Left forelimb (tissue), 1 donor: ENCODE measurements at places on chromosomes 1 and 21.
A peak's percentile ranks its signal among the peaks of the same experiment; 100 is the strongest.

DNA sequence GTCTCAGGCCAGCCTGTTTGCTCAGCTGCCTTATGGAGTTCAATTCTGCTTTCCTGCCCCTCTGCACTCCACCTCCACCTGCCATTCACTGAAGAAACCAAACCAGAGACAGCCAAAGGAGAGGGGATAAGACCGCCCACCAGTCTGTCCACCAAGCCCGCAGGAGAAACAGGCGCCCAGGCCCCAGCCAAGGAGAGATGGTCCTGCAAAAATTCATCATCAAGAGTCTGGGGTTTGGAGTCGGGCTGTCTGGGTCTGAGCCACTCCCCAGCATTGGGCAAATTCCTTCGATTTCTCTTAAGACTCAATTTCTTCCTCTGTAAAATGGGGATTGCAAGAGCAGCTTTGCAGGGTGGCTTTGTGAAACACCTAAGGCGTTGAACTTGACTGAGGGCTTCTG, 121.4 kb upstream of the RUNX3 start:
- DNase-seq, result no peak

GRCh38 chr1:196701144-196701543, 49.3 kb downstream of the CFH start:
- DNase-seq, result no peak

DNA sequence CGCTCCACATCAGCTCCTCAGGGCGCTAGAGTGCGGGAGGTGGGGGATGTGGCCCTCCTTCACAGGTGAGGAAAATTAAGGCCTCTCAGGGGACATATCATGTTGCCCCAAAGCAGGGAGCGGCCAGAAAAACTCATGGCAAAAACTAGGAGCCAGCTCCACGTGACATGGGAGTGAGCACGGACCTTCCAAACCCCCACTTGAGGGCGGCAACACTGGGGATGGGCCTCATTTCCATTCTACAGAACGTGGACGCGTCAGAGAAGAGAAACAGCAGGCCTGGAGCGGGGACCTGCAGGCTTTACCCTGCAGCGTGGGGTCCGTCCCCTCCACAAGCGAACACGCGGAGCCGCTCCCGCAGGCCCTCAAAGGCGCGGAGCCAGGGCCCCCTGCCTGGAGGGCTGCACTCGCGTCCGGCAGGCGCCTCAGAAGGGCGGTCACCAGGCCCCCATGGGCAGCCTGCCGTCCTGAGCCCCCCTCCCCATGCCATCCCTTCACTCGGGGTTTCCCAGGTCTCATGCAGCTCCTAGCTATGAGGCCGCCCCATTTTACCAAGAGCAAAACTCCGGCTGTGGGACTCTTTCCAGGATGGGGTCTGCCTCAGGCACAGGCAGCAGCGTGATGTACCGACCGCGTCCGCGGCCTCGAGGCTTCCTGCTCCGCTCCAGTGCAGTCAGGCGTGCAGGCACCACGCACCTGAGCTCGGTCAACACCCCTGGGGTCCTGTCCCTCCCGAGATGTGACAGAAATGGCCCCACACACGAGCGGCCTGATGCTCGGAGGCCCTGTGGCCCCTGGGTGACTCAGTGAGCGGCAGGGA, 5.5 kb downstream of the CFAP410 start:
- no peak for DNase-seq

- no peak for DNase-seq
Measured at GRCh38 chr21:15023776-15024175, 41.0 kb downstream of the NRIP1 start.

DNA sequence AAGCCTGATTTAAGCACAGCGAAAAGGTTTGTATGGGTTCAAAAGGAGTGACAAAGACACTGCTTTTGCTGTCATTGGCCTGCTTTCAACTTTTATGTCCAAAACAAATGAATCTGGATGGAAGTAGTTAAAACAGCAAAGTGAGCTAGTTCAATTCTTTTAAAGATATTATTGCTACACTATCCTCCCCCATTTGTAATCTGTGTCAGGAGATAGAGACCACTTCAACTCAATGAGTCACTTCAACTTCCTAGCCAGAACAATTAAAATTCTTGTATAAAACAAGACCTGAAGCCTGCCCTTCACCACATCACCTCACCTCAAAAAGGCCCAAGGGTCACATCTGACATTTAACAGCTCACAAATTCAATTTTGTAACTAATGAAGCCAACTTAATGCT, 364.1 kb upstream of the LYPLAL1 start:
- DNase-seq, result no peak

- DNase-seq, result no peak
Measured at GRCh38 chr1:200634261-200635122, 13.9 kb upstream of the KIF14 start.

- no peak for DNase-seq
Measured at GRCh38 chr1:78424720-78425119, 66.1 kb upstream of the PTGFR start.

DNA sequence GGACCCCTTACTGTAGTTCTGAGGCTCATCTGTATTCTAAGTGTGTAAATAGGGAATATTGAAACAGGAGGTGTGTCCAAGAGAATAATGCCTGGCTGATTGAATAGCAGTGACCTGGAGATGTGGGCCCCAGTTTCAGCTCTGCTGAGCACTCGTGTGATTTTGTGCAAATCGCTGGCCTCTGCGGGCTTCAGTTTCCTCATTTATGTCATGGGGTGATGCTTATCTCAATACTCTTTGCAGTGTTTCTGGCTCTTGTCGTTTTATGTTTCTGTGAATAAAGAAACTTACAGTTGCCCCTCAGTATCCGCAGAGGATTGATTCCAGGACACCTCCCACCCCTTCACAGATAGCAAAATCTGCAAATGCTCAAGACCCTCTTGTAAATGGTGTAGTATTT, 5.0 kb downstream of the COG2 start:
- no peak for DNase-seq

DNA sequence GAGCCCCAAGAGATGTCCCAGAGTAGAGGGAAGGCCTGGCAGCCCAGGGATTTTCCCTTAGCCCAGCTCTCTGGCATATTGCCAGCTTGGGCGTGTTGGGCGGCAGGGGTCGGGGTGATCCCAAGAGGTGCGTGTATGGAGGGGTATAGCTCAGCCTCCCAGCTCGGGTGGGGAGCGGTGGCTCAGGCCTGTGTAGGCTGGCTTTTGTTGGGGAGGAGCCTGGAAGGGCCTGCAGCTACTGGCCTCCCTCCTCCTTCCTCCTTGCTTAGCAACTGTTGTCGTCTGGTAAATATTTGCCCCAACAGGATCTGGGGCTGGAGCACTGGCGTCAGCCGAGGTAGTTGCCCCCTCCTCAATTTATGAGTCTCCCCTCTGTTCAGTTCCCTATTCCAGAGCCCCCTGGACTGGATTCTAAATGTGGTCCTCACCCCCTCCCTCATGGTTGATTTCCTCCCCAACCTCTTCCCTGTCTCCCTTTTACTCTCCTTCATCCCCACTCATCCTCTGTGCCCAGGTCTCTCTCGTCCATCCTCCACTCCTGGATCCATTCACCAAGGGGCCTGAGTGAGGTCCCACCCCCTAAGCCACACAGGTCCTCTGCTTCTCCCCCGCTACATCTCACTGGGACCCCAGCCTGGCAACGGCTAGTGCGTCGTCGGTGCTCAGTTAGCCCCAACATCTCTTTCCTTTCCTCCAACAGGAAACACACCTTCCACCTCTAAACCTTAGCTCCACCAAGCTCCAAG, 10.3 kb upstream of the LMNA start:
- peak; percentile 87 for DNase-seq

GRCh38 chr1:204902671-204903070, 32.0 kb downstream of the NFASC start:
- no peak for DNase-seq

GRCh38 chr1:44408212-44408582, 3.1 kb downstream of the RNF220 start:
- no peak for DNase-seq

GRCh38 chr21:36783612-36784374, 84.9 kb downstream of the SIM2 start:
- no peak for DNase-seq

GRCh38 chr1:226310245-226310540, 1.2 kb upstream of the LIN9 start:
- no peak for DNase-seq

- DNase-seq, result no peak
Measured at GRCh38 chr1:6959491-6959890, 174.2 kb downstream of the CAMTA1 start.

DNA sequence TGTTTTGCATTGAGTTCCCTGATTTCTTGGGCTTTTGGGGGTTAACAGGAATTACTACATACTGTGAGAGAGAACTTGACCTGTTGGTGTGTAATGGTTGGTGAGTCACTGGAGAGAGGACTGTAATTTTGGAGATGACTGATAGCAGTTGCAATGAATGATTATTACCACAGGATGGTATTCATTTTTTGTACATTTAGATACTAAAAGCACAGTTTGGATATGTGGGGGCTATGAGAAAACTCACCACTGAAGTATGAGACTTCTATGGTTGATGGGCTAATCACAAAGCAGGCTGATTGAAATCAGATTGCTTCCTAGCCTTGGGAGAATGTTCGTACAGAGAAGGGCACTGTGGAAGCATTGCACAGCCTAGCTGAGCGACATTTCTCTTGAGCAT, 1571.3 kb upstream of the PRMT6 start:
- no peak for DNase-seq

GRCh38 chr1:13623021-13623637, 39.5 kb downstream of the PDPN start:
- DNase-seq, result no peak

GRCh38 chr21:38621132-38621531, 122.9 kb upstream of the ERG start:
- DNase-seq, result no peak

DNA sequence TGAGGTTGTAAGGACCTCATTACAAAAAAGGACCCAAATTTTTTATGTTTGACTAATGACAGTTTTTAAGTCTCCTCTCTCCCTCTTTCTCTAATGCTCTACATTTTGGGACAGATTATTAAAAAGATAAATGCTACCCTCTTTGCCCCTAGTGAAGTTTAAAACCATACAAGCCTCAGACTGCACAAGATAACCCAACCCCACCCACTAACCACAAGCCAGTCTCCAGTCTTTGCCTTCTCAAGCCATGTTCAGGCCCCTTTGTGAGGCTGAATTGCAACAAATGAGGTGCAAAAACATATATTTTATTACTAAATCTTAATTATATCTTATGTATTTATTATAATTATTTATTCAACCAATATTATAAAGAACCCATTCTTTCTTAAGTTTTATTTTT, 597.2 kb upstream of the BRINP3 start:
- DNase-seq, result no peak

DNA sequence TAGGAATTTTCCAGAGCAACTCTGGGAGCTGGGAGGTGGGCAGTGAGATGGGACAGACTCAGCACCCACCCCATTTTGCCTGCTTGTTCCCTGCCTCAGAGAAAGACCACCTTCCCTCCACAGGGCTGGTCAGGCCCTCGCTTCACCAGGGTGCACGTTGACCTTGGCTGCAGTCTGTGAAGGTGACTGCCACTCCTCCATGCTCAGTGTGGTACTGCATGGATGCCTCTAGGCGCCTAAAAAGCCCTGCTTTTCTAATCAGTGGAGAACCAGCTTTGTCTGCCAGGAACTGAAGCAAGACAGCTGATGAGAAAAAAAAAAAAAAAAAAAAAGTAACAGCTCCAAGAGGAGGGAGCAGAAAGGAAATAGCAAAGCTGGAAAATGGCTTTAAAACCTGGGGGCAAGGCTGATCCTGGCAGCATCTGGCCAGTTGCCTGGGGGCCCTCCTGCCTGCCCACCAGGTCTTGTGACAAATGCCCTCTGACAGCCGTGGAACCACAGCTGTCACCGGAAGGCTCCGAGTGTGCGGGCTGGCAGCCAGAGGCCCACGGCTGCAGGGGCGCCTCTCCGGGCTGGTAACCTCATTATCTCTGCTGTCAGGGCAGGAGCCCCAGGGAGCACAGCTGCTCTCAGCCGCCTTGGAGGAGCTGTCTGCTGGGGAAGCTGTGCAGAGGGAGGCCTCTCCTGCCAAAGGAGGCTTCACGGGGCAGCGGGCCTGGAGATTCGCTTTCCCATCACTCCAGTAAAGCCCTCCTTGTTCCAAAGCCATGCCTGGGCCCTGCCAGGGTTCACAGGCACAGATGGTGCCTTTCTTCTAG, 13.7 kb downstream of the KIAA1614 start:
- peak; percentile 91 for DNase-seq

DNA sequence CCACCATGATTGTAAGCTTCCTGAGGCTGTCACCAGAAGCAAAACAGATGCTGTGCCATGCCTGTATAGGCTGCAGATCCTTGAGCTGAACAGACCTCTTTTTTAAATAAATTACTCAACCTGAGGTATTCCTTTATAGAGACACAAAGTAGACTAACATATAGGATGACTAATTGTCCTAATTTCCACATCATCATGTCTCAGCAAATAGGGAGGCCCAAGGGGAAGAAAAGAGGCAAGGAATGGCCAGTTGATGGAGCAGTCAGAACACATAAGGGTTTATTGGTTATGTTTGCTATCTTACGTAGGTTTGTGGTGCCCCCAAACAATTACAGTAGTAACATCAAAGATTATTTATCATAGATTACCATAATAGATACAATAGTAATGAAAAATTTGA, 126.2 kb downstream of the RASAL2 start:
- DNase-seq, result no peak

DNA sequence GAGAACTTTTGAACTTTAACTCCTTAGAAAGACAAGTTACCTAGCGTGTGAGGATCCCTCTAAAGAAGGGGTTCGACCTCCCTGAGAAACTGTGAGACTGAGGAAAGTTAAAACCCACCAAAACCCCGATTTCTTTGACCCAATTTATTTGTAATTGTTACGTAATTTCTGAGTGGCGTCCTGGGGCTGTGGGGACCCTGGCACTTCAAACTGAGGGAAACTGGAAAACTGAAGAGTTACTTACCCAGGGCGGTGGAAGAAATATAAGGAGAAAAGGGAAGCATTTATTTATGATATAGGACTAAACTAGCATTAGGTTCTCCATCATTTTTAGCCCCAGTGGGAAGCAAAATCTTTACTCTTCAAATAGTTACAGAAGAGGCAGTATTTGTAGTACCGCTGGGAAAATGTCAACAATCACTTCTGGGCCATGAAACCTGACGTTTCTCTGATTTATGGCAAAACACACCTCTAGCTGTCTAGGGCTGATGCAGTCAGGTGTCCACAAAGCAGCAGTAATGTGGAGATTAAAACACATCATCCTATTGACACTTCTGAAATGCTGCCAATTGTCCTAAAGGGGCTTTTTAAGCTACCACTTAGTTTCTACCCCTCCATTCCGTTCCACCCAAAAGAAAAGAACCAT, 430 bp downstream of the S100B start:
- DNase-seq, result no peak

DNA sequence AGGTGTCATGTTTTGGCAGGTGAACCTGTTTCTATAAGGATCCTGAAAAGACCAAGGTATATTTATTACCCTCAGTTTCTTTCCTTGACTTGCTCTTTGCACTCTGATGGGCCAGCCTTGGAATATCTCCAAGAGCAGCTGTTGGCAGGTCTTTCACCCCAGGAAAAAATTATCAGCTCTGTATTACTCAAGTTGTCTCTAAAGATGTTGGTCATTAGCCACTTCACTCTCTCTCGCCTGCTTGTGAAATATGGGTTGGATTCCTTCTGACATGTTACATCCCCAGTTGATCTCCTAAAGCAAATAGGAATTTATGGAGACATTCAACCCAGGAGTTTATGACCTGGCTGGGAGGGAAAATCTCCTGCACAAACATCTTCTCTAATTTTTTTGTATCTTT, 85.9 kb downstream of the KCNJ15 start:
- no peak for DNase-seq
